ENCODE measurements at places on chromosomes 13 and 19. TPM values are rescaled to one million over a fixed set of nuclear protein-coding genes. Genes with fewer than 3 reads are reported as not detected.

DNA sequence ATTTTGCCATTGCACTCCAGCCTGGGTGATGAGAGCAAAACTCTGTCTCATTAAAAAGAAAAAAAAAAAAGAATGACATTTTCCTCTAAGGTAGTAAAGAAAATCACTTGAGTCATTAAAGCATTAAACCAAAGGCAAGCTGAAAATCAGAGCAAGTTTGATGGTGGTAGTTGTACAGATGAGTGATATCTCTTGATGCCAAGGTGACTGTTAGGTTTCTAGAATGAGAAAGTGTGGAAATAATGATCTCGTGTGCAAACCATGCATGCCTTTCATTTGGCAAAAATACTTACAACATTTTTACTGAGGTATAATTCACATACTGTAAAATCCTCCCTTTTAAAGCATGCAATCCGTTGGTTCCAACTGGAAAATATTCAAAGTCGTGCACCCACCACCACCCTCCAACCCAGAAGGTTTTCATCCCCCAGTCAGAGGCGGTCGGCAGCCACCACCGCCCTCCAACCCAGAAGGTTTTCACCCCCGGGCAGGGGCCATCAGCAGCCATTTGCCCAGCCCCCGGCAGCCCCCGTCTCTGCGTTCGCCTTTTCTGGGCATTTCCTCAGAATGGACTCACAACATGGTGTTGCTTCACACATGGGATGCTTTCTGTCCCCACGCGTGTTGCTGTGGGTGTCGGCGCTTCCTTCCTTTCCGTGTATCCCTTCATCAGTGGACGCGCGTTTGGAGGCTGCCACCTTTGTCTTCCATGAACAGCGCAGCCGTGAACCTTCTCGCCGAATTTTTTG is 90.2 kb downstream of the ATP11A start:
- DNase-seq = no peak

DNA sequence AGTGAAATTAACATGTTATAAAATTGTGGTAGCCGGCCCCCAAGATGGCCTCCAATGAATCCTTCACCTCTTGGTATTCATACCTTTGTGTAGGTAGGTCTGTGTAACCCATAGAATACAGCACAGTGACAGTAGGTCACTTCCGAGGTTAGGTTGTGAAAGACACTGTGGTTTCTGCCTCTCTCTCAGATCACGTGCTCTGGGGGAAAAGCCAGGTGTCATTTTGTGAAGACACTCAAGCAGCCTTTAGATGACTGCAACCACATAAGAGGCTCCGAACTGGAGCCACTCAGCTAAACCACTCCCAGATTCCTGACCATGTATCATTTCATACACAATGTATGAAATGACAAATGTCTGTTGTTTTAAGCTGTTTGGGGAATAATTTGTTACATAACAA is 9.8 kb upstream of the USPL1 start:
- DNase-seq = no peak

DNA sequence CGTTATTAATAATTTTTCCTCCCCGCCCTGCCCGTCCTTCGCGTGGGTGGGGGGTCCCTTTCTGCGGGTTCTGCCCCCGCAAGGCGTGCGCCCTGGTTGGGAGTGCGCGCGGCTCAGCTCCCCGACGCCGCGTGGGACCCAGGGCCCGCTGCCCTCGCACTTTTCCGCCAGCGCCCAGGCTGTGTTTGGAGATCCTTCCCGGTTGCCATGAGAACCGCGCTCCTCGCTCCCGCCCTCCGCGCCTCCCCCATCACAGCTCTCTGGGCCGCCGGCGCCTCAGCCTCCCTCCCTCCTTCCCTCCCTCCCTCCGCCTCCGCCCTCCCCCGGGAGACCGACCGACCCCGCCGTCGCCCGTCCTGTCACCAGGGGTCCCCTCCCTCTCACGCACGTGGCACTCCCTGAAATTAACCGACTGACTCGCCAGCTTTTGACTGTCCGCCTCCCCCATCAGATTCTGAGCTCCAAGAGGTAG is 2.4 kb upstream of the SSBP4 start:
- peak; percentile 96 for DNase-seq

DNA sequence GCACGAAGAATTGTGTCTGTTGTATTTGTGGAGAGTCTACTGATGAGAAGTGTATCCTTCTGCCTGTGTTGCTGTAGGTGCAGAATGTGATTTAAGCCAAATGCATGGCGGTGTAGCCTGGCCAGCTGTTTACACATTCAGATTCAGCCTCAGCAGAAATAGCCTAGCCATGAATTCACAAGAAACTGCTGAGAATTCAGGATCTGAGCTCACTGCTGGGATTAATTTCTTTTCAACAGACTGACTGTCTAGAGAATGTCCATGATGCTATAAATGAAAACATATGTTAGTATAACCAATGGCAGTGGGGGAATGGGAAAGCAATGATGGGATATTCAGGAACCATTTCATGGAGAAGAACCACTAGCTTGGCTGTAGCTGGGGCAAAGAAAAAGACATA is 77.4 kb upstream of the RNF113B start:
- DNase-seq = no peak

GRCh38 chr13:113518076-113518803 is 27.7 kb upstream of the DCUN1D2 start:
- no peak for DNase-seq

DNA sequence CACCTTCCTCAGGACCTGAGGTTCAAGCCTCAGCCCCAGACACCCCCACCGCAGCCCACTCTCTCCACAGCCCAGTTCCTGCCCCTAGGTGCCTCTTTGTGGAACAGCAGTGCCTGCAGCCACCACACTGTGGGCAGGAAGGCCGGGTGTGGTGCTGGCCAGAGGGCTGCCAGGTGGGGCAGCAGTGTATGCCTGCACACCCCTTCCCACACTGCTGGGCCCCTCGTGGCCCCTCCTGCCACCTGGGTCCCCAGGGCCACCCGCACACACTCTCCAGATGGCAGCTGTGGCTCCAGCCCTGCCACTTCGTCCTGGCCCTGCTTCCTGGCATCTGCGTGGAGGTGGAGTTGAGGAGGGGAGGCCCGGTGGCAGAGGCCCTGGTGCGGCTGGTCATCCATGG is 35.1 kb downstream of the HPN start:
- no peak for DNase-seq

DNA sequence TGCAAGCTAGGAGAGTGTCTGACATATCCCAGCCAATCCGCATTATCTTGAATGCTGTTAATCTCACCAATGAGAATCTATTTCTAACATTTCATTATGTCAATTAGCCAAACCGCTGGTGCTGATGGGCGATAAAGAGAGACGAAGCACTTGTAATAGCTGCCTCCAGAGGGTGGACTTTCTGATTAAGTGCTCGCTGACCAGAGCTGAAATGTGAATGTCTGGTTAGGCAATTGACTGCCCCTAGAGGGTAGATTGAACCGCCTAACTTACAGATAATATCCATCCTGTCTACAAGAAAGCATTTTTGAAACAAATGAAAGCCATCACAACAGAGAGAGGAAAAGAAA is 552 bp upstream of the GRWD1 start:
- DNase-seq = no peak

DNA sequence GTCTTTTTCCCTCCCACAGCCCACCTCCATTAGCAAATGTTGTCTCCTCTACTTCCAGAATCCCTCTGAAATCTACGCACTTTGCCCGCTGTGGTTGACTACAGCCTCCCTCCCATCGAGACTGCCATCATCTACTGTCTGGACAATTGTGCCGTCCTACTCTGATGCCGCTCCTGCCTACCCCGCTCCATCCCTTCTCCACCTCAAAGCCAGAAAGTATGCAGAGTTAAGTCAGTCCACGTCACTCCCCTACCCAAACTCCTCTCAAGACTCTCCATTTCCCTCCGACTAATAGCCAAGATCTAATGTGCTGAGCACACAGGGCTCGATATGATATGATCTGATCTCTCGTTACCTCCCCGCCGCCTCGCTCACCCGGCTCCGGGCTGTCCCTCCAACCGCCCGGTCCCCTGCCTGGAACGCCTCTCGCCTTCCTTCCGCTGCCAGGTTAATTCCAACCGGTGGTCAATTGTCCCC is 556 bp downstream of the CACTIN start:
- DNase-seq = no peak

DNA sequence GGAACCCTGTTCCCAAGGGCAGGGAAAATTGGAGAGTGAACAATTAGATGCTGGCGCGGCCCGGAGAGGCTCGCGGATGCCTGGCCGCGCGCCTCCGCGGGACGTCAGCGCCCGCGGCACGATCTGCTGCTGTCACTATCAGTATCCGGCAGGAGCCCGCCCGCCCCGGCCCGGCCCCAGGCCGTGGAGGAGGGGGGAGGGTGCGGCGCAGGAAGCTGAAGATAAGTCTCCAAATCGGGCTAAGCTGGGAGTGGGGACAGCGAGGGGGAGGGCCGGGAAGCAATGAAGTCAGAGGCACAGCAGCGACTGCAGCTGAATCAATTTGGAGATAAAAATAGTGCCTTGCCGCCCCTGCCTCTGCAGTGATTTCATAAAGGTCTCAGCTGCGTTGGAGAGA is 441.5 kb upstream of the KLF12 start:
- DNase-seq = peak; percentile 92

GRCh38 chr19:38145623-38146022 is 78.4 kb downstream of the DPF1 start:
- DNase-seq = no peak

Gene F7
- total RNA-seq = not detected

Gene SHFL
- 9.7 TPM for total RNA-seq

Gene FOXA3
- not detected for total RNA-seq

Gene IGFL2
- not detected for total RNA-seq

Data from Right ventricle myocardium inferior (tissue), 1 donor.